ENCODE measurements at places on chromosomes 5 and 9.

DNA sequence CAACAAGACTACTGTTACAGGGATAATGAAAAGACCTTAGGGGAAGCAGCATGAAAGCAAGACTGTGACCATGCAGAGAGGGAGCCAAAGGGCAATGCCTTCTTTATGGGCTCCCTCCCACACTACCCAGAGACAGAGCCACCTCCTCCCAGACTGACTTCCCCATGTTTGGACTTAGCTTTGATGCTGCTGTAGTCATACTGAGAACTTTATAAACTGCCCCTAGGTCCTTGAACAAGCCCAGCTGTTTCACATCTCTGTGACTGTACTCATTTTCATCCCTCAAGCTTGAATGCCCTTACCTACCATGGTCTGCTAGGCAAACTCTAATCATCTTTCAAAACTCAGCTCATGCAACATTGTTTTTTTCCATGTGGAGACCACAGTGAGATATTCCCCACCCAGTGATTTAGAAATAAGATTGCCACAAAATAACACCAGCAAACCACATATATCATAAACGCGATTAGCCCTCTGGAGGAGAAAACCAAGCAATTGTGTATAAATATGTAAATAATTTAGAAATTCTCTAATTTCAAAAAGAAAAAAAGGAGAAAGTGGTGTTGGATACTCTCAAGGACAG lies 23.4 kb upstream of the FAM169A start:
- no peak for DNase-seq

- DNase-seq, result no peak
Observed at GRCh38 chr9:115109486-115109885, 8.5 kb downstream of the TNC start.

DNA sequence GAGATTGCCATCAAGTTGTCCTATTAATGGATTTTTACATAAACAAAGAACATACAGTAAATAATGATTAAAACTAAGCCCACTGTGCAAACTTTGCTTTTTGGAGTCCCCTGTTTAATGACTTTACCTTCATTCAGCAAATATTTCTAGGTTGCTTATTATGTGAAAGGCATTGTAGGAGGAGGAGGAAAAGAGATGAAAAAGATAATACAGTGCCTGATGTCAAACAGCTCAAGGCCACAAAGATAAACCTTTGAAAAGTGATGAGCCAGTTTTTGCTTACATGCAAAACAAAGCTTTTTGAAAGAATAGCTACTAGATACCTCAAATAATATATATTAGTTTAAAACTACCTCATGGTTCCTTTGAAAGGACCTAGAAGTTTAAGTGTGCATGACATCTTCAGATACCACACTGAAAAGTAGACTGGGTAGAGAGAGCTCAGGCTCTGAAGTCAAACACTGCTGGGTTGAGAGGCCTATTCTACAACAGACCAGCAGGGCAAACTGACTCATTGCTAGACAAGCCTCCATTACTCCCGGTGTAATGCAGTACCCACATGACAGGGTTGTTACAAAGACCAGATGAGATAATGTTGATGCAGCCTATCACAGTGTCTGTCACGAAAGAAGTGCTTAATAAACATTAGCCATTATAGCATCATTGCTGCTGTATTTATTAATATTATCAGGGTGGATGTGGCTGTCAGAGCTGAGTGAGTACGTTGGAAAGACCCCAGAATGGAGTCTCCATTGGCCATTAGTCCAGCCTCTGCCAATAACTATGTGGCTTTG lies 11.8 kb downstream of the DEPDC1B start:
- DNase-seq, result no peak

GRCh38 chr5:42108468-42108867 lies 183.4 kb downstream of the FBXO4 start:
- no peak for DNase-seq

- no peak for DNase-seq
Observed at GRCh38 chr9:124313940-124314339, 56.2 kb downstream of the NEK6 start.

DNA sequence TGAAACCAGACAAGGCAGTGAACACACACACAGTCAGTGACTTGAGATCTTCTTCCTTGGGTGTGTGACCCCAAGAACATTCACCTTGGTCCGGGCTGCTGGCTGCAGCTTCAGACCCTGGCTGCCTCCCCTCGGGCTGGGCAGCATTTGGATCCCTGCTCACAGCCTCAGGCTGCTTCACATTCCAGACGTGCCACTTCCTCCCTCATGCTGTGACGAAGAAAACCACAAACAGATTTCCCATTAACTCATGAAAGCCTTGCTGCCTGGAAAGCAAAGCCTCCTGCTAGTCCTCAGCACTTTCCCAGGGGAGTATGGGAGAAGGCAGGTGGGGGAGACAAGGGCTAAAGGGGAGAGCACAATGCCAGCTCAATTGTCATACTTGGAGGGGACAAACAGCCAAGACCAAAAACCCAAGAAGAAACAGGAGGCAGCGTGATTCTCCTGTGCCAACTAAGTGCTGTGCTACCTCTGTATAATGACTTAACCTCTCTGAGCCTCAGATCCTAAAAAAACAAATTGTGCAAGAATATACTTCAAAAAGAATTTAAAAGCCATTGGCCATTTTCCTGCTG lies 594.6 kb upstream of the BRINP1 start:
- no peak for DNase-seq

- no peak for DNase-seq
Observed at GRCh38 chr9:19479874-19480273, 71.1 kb downstream of the ACER2 start.

- no peak for DNase-seq
Observed at GRCh38 chr5:174737330-174737729, 12.9 kb downstream of the MSX2 start.

DNA sequence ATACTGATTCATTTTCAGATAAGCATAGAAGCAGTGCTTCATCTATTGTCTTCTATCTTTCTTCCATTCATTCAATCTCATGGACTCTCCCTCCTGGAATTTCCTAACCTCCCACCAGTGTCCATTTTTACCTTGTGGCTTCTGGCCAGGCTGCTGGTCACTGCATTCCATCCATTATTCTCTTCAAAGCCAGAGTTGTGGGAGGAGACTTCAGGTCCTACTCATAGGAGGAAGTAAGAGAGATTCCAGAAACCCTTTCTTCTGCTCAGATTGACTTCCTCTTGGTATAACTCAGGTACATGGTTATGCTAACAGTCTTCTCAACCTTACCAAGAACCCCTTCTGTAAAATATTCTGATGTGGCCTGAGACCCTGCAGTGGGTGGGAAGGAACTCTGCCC lies 153.3 kb upstream of the SLC12A2 start:
- DNase-seq, result no peak

GRCh38 chr5:173884402-173885053 lies 3.6 kb upstream of the CPEB4 start:
- DNase-seq, result no peak

- DNase-seq, result no peak
Observed at GRCh38 chr5:108661590-108662219, 86.0 kb upstream of the FER start.

DNA sequence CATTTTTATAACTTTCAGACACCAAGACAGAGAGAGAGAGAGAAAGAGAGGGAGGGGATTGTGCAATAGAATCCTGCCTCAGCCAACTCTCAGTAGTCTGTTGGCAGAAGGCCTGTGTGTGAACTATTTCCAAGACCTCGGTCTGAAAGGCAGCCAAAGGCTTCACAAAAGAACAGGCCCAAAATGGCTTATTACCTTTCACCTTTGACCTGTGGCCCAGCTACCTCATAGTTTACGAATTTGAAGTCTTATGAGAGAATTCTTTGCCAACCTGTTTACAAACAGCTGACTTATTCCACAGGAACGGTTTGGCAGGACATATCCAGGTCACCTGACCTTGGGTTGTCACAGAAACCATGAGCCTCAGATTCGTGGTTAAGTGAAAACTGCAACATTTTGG lies 48.6 kb downstream of the NR2F1-AS1 start:
- DNase-seq, result no peak

DNA sequence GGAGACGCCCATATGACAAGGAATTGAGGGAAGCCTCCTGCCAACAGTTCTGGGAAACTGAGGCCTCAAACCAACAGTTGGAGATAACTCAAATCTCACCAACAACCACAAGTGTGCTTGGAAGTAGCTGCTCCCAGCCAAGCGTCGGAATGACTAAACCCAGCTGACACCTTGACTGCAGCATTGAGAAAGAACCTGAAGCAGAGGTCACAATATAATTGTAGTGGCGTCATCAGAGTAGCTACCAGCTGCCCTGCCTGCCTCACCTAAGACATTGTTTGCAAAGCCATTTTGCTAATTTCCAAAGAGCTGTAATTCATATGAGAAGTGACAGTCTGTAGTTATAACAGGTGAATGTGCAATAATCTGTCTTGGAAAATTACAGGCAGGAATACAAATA lies 40.8 kb upstream of the ANKRD31 start:
- DNase-seq, result no peak

- no peak for DNase-seq
Observed at GRCh38 chr5:54793468-54794134, 191.8 kb downstream of the ESM1 start.

DNA sequence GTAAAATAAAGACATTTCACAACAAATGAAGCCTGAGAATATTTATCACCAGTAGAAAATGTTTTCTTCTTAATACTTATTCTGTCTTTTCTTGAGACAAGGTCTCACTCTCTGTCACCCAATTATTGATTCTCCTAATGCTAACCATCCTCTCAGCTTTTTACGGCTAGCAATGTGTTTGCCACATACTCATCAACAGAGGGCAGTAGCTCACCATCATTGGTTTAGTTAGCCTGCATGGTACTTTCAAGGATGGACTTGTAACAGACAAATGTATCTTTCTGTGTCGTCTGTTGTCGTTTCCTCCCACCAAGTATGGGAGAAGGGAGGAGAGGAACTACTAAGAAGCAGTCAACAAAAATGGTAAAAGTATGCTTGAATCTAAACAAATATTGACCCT lies 5.9 kb upstream of the ACO1 start:
- no peak for DNase-seq

GRCh38 chr9:92595930-92596329 lies 60.1 kb upstream of the ECM2 start:
- no peak for DNase-seq

GRCh38 chr9:93194221-93194625 lies 10.3 kb downstream of the WNK2 start:
- no peak for DNase-seq

- DNase-seq, result no peak
Observed at GRCh38 chr5:16283791-16284190, 104.2 kb upstream of the MARCHF11 start.

Measured in activated T-cell treated with anti-CD3 and anti-CD28 coated beads for 48 hours (primary cell).